ENCODE measurements at places on chromosomes 11 and 22.

DNA sequence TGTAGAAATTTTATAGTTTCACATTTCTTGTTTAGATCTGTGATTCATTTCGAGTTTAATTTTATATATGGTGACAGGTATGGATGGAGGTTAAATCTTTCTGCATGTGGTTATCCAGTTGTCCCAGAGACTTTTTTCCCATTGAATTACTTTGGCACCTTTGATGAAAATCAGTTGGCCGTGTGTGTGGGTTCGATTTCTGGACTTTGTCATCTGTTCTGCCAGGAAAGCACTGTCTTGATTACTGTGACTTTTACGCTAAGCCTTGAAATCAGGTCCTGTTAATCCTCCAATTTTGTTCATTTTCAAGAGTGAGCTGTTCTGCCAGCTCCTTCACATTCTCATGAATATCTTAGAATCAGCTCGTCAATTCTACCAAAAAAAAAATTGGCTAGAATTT lies 107.4 kb downstream of the KCNQ1 start:
- no peak overlapping the region for H3K27ac ChIP-seq
- peaks cover 23% of the 10 kb centered on the region for H3K27me3 ChIP-seq
- H3K4me3 ChIP-seq = no peak overlapping the region
- no peaks in the 10 kb centered on the region for H3K4me1 ChIP-seq
- DNase-seq = no peak
- H3K36me3 ChIP-seq = no peaks in the 10 kb centered on the region

GRCh38 chr22:38228326-38228872 lies 26.6 kb downstream of the MAFF start:
- H3K4me1 ChIP-seq = peaks cover 14% of the 10 kb centered on the region
- no peak overlapping the region for H3K4me3 ChIP-seq
- no peaks in the 10 kb centered on the region for H3K27me3 ChIP-seq
- H3K36me3 ChIP-seq = peaks cover 76% of the 10 kb centered on the region

GRCh38 chr11:16191868-16192240 lies 164.5 kb downstream of the SOX6 start:
- no peaks in the 10 kb centered on the region for H3K36me3 ChIP-seq
- peaks cover 17% of the 10 kb centered on the region for H3K4me1 ChIP-seq
- H3K27me3 ChIP-seq = no peaks in the 10 kb centered on the region
- DNase-seq = no peak

GRCh38 chr22:32328306-32329201 lies 29.1 kb upstream of the RFPL3 start:
- no peaks in the 10 kb centered on the region for H3K36me3 ChIP-seq
- no peaks in the 10 kb centered on the region for H3K27me3 ChIP-seq
- DNase-seq = no peak
- no peak overlapping the region for H3K4me3 ChIP-seq

DNA sequence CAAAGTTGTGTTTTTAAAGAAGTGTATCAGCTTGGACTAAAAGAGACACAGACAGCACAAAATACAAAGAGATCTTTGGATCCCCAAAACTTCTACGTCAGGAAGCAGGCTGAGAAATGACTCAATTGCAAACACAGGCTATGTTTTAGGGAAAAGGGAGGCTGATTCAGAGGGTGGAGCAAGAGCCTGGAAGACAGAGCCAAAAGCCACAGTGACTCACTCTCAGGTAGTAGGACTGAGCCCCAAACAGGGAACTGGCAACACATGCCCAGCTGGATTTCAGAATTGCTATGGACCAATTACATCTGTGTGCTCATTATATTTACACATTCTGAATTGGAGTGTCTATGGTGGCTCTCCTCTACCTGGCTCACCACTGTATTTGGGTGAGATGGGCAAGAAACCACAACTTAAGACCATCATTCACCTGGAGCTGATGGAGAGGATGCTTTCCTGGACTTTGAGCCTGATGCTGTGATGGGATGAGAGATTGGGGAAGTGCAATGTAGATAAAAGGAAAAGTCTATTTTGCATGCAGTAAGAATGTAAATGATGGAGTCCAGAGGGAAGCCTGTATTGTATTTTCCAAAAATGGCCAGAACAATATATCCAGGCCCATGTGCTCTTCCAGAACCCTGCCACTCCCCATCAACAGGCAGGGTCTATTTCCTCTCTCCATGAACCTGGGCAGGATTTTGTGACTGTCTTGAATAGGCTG lies 20.8 kb upstream of the LINC01488 start:
- no peaks in the 10 kb centered on the region for H3K36me3 ChIP-seq
- no peak overlapping the region for H3K4me3 ChIP-seq
- no peaks in the 10 kb centered on the region for H3K27me3 ChIP-seq
- DNase-seq = peak; percentile 98

DNA sequence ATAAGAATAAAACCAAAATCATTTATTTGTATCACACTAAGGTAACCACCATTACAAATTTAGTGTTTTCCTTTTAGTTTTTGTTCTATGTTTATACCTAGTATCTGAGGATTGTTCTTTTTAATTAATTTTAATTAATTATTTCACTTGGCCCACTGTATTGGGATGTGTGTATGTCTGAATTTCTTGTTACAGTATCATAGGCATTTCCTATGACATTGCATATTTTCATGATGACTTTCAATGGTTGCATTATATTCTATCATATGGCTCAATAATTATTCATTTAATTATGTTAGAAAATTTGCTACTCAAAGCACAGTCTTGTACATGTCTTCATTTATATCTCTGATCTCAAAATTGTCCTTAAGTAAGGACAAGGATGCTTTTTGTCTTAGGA lies 41.0 kb downstream of the C11orf71 start:
- H3K36me3 ChIP-seq = no peaks in the 10 kb centered on the region
- H3K4me1 ChIP-seq = peaks cover 16% of the 10 kb centered on the region
- no peak for DNase-seq
- no peaks in the 10 kb centered on the region for H3K27me3 ChIP-seq
- peak overlapping the region; percentile 56 for H3K27ac ChIP-seq
- no peak overlapping the region for H3K4me3 ChIP-seq

GRCh38 chr11:24514219-24514594 lies 17.4 kb downstream of the LUZP2 start:
- no peak for DNase-seq
- H3K4me3 ChIP-seq = no peak overlapping the region
- no peaks in the 10 kb centered on the region for H3K4me1 ChIP-seq
- H3K27me3 ChIP-seq = no peaks in the 10 kb centered on the region

DNA sequence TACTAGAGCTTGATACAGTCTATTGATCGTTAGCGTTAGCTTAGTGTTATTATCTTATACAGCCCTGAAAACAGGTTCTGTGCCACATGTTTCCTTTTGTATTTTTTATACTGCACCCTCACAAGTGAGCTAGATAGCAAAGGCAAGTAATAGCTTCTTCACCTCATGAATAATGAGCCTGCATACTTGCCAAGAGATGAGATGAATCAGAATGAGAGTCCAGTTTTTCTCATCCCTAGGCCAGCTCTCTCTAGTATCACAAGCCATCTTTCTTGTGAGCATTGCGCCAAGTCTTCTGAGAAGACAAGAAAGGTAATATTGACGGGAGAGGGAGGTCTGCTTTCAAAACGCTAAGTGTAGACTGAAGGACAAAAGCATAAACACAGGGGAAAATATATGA lies 8.7 kb upstream of the CARD18 start:
- H3K27ac ChIP-seq = no peak overlapping the region
- no peaks in the 10 kb centered on the region for H3K27me3 ChIP-seq
- H3K4me3 ChIP-seq = no peak overlapping the region

DNA sequence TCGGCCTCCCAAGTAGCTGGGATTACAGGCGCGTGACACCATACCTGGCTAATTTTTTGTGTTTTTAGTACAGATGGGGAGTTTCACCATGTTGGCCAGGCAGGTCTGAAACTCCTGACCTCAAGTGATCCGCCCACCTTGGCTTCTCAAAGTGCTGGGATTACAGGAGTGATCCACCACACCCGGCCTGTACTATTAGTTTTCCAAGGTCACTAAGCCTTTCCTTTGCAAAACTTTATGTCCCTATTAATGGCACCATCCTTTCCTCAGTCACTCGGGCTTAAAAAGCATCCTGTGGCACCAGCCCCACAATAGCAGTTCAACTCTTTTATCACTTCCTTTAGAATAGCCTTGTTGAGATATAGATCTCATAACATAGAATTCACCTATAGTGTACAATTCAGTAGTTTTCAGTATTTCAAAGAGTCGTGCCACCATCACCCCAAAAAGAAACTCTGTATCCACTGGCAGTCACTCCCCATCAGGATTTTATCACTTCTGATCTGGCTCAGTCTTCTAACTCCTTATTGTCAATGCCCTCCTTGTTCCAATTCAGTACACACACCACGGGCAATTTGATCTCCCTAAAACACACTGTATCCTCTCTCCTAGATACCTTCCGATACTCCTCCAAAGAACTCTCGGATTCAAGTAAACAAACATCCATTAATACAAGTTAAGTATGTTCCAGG lies 921 bp upstream of the BCL2L13 start:
- no peaks in the 10 kb centered on the region for H3K36me3 ChIP-seq
- H3K27me3 ChIP-seq = no peaks in the 10 kb centered on the region
- H3K4me3 ChIP-seq = peak overlapping the region; percentile 95

GRCh38 chr11:96207459-96208449 lies 135.2 kb downstream of the MAML2 start:
- no peaks in the 10 kb centered on the region for H3K36me3 ChIP-seq
- no peak overlapping the region for H3K27ac ChIP-seq
- no peak overlapping the region for H3K4me3 ChIP-seq
- no peak for DNase-seq
- H3K27me3 ChIP-seq = no peaks in the 10 kb centered on the region

DNA sequence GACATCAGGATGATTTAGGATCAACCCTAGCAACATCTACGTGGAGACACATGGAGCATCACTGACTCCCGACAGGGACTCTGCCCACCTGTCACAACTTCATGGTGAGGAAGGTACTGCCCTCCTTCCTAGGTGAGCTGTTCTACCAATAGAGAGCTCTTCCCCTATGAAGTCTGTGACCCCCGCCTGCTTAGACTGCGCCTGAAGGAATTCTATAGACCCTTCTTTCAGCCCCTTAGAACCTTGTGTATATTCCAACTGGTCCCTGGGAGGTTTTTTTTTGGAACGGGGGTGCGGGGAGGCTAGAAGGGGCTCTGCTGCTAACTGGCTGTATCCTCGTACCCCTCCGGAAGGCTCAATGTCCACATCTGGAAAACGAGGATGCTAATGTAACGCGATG lies 566 bp downstream of the INTS4 start:
- DNase-seq = peak; percentile 38
- peaks cover 14% of the 10 kb centered on the region for H3K4me1 ChIP-seq
- peak overlapping the region; percentile 88 for H3K4me3 ChIP-seq

- no peak overlapping the region for H3K4me3 ChIP-seq
- H3K27ac ChIP-seq = no peak overlapping the region
- DNase-seq = peak; percentile 43
- H3K27me3 ChIP-seq = no peaks in the 10 kb centered on the region
Observed at GRCh38 chr11:499201-500076, 7.6 kb downstream of the RNH1 start.

GRCh38 chr11:58276151-58276550 lies 8.1 kb upstream of the OR10W1 start:
- no peak overlapping the region for H3K4me3 ChIP-seq
- DNase-seq = no peak
- H3K27ac ChIP-seq = no peak overlapping the region
- no peaks in the 10 kb centered on the region for H3K27me3 ChIP-seq
- no peaks in the 10 kb centered on the region for H3K4me1 ChIP-seq

DNA sequence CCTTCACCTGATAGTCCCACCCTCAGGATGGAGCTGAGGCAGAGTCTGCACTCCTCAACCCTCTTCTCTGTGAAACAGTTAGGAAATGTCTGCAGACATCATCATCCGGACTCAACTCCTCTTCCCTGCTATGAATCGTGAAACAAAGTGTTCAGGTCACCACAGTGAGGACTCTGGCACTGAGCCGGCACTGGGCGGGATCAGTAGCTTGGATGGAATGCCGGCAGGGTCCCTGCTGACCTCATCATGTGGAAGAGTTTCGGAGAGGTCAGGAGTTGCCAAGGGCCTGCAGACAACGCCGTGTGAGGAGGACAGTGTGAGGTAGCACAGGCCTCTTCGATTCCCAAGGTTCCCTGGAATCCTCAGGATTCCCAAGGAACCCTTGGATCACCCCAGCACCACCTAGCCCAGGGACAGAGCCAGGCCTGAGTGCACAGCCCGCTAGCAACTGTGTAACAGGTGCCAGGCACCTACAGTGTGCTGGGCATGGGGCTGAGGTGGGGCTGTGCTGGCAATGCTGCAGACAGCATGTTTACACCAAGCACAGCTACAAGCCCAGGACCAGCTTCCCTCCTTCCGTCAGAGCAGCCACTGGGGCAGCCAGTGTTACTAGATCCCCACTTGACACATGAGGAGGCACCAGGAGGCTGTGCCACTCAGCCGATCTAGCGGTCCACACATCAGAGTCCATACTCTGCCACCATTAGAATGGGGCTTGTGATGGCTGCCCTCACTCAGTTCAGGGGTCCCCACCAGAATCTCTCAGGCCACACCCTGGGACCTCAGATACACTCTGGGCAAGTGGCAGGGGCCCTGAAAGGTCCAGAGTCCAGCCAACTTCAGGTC lies 693 bp upstream of the LINC01488 start:
- peak; percentile 82 for DNase-seq
- peaks cover 3% of the 10 kb centered on the region for H3K4me1 ChIP-seq
- no peaks in the 10 kb centered on the region for H3K36me3 ChIP-seq
- H3K27ac ChIP-seq = no peak overlapping the region
- H3K4me3 ChIP-seq = no peak overlapping the region
- no peaks in the 10 kb centered on the region for H3K27me3 ChIP-seq

GRCh38 chr22:46659791-46660186 lies 39.6 kb downstream of the GRAMD4 start:
- no peaks in the 10 kb centered on the region for H3K36me3 ChIP-seq
- H3K27ac ChIP-seq = no peak overlapping the region
- H3K4me3 ChIP-seq = no peak overlapping the region
- H3K27me3 ChIP-seq = no peaks in the 10 kb centered on the region
- no peaks in the 10 kb centered on the region for H3K4me1 ChIP-seq

- H3K4me1 ChIP-seq = no peaks in the 10 kb centered on the region
- no peak overlapping the region for H3K4me3 ChIP-seq
- H3K36me3 ChIP-seq = no peaks in the 10 kb centered on the region
- no peak for DNase-seq
Observed at GRCh38 chr22:43637275-43638260, 174.5 kb downstream of the EFCAB6 start.

- peak overlapping the region; percentile 78 for H3K4me3 ChIP-seq
- H3K27me3 ChIP-seq = no peaks in the 10 kb centered on the region
- peak; percentile 38 for DNase-seq
- no peaks in the 10 kb centered on the region for H3K36me3 ChIP-seq
- H3K27ac ChIP-seq = peak overlapping the region; percentile 75
Observed at GRCh38 chr11:10540546-10540914, 457 bp downstream of the RNF141 start.

GRCh38 chr11:118171269-118172062 lies 5.0 kb downstream of the SCN2B start:
- peak; percentile 96 for DNase-seq
- no peak overlapping the region for H3K27ac ChIP-seq
- H3K4me3 ChIP-seq = no peak overlapping the region
- peaks cover 30% of the 10 kb centered on the region for H3K27me3 ChIP-seq
- no peaks in the 10 kb centered on the region for H3K4me1 ChIP-seq
- no peaks in the 10 kb centered on the region for H3K36me3 ChIP-seq

- DNase-seq = no peak
- H3K27me3 ChIP-seq = no peaks in the 10 kb centered on the region
- H3K36me3 ChIP-seq = peaks cover 68% of the 10 kb centered on the region
- no peak overlapping the region for H3K27ac ChIP-seq
- H3K4me3 ChIP-seq = no peak overlapping the region
Observed at GRCh38 chr11:66220566-66220935, 47.9 kb upstream of the RAB1B start.

- H3K36me3 ChIP-seq = no peaks in the 10 kb centered on the region
- H3K4me3 ChIP-seq = no peak overlapping the region
- H3K27ac ChIP-seq = no peak overlapping the region
- no peak for DNase-seq
- H3K4me1 ChIP-seq = no peaks in the 10 kb centered on the region
Observed at GRCh38 chr11:120834686-120835210, 189.2 kb upstream of the TBCEL start.
